AG09309 (cell line): ENCODE measurements at places on chromosomes 4 and X.
A peak's percentile ranks its signal among the peaks of the same experiment; 100 is the strongest.

- DNase-seq = peak; percentile 28
Observed at GRCh38 chrX:150155436-150156035, 207.6 kb upstream of the MAMLD1 start.

GRCh38 chr4:124275-125081 is at the start of gene ZNF718:
ZNF718 (plus strand) TSS chr4:124501; CDS start chr4:124671, 170 bp downstream.
- peak; percentile 90 for DNase-seq

GRCh38 chr4:123631786-123632692 is 235.4 kb downstream of the SPRY1 start:
- DNase-seq = no peak

- DNase-seq = no peak
Observed at GRCh38 chr4:53693909-53694308, 102.6 kb upstream of the LNX1 start.

- no peak for DNase-seq
Observed at GRCh38 chrX:81195259-81195658, 6.5 kb downstream of the HMGN5 start.

DNA sequence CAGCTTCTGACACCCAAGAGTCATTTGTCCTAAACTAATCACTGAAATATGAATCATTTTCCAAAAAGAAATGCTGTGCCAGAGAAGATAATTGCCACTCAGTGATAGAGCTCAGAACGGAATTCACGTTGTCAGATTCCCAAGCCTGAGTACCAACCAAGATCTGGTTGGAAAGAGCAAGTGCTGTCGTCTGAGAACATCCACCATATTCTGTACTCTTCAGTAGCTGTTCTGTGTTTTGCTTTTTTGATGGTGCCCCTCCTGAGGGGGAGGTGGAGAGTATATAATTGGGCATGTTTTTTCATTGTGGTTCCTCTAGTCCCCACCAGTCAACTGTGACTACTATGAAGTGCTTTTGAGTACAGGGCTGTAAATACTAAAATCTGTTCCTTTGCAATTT is 13.2 kb downstream of the RUFY3 start:
- no peak for DNase-seq

DNA sequence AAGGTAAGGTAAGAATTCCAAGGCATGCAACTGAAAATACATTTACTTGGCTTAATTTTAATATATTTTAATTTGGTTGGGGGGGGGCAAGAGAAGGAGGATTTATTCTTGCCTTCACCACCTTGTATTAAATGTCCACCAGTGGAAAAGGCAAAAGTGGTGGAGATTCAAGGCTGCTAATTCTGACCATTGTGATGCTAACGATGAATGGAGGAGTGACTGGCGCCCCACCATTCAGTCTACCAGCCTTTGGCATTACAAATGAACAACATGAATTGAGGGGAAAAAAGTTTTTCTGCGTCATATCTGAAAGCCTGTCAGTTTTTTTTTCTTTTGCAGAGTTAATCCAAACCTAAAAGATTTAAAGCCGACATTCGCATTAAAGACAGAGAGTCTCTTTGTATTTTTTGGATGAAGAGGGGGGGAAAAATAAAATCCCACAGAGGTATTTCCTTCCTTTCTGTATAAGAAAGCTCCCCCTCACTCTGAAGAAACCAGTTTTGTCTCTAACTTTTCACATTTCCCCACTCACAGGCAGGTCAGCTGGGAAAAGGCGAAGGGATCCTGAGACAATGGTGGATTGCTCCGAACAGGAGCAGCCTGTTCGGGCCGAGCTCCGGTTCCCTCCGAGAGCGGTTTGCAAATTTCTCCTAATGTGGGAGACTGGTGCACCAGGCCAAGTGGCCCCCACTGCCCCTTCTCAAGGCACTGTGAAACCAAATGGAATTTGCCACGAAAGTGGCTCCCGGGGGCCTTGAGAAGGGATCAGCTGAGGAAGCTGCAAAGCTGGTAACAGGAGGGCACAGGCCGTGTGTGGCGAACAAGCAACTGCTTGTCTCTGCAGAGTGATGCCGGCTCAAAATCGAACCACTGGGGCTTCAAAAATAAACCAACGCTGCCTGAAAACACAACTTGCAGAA is 28.1 kb downstream of the SHISA3 start:
- no peak for DNase-seq
